Eye (tissue), 1 donor: ENCODE measurements at places on chromosomes 7 and 10.
A peak's percentile ranks its signal among the peaks of the same experiment; 100 is the strongest.

DNA sequence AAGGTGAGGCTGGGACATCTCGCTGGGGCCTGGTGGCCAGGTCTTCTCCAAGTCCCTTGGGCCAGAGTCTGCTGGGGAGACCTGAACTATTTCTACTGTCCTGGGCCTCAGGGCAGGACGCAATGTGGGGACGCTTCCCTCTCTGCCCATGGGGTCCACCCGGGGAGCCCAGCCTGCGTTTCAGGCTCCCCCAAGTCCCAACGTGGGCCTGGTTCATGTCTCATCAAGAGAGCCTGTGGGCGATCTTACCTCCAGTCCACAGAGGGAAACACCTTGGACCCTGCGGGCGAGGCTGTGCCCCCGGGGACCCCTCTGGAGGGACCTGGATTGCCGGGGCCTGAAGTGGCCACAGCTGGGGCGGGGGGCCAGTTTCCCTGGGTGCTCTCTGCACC, 91.7 kb downstream of the DNAJB6 start:
- no peak for DNase-seq

DNA sequence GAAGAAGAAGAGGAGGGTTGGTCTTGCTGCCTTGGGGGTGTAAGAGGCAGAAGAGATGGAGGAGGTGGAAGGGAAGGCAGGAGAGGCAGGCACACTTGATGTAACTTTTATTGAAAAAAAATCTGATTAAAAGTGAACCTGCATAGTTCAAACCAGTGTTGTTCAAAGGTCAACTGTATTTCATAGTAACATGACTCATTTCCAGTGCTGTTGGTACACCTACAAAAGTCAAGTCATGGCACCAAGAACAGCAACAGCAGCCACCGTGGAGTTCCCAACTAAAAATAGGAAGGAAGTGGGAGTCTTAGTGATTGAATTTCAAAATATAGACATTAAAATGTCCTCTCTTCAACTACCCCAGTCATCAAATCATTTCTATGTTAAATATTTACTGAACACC, 88.5 kb downstream of the CTNNA3 start:
- no peak for DNase-seq

DNA sequence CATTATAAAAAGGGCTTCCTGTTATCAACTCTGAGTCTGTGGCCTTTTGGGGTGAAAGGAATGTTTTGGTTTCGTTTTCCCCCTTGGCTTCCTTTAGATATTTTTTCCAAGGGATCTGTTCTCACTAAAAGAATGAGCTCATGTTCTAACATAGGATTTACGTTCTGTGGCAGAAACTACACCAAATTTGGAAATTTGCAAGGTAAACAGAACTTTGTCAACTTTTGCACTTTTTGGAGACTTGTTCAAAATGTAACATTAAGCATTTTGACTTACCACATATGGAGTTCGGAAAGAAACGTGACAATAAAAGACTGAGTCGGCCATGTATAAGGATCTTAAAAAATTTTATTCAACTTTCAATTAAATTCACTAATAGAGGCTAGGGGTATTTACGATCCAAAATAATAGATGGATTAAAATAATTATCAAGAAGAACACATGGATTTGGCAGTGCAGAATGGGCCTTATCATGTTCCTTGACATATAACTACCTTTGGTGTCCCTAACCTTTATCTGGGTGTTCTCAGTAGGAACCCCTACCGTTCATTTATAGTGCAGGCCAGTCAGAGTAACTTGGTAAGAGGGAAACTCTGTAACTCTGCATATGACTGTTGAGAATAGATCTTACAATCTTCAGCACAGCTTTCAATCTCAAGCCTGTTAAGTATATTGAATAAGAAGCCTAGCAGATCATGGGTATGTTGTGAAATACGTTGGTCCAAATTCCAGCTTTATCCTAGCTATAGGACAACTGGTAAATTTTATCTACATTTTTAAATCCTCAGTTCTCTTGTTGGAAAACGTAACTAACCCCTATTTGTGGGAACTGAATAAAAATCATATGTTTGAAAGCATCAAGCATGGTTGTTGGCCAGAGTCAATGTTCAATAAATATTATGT, 11.8 kb downstream of the CPED1 start:
- peak; percentile 61 for DNase-seq

GRCh38 chr7:103348452-103348851, 1.0 kb downstream of the PSMC2 start:
- DNase-seq = no peak

- DNase-seq = no peak
These were observed 25.7 kb downstream of the COG5 start for GRCh38 chr7:107538001-107538400.
